Stomach (tissue), 19 donors: ENCODE measurements at places on chromosomes 16 and 17. TPM values are rescaled to one million over a fixed set of nuclear protein-coding genes. Genes with fewer than 3 reads are reported as not detected.
A peak's percentile ranks its signal among the peaks of the same experiment; 100 is the strongest.

Gene DOC2A
- total RNA-seq = 20.9 TPM

Gene TMC6
- 29.9 TPM for total RNA-seq

Gene KCNH6
- 0.72 TPM for total RNA-seq

Gene KRT33B
- total RNA-seq = not detected

Gene RASD1
- total RNA-seq = 61.7 TPM

Gene SLFN14
- not detected for total RNA-seq

Gene PPY
- not detected for total RNA-seq

Gene PLCG2
- total RNA-seq = 52.7 TPM

Gene ADAT1
- 0.58 TPM for total RNA-seq

Gene OTOA
- total RNA-seq = not detected

Gene TBC1D16
- total RNA-seq = 21.4 TPM

Gene MYH1
- not detected for total RNA-seq

Gene PRKCA
- 30.3 TPM for total RNA-seq

Gene CALB2
- total RNA-seq = not detected

Gene CLEC3A
- total RNA-seq = not detected

Gene NPIPA3
- total RNA-seq = not detected

Gene XAF1
- total RNA-seq = 116 TPM

- no peak for DNase-seq
Measured at GRCh38 chr17:49952912-49953497, 16.0 kb upstream of the DLX4 start.

- DNase-seq = peak; percentile 7
Measured at GRCh38 chr16:51450909-51451308, 299.8 kb upstream of the SALL1 start.

- no peak for DNase-seq
Measured at GRCh38 chr16:87826798-87827587, 42.3 kb downstream of the SLC7A5 start.

DNA sequence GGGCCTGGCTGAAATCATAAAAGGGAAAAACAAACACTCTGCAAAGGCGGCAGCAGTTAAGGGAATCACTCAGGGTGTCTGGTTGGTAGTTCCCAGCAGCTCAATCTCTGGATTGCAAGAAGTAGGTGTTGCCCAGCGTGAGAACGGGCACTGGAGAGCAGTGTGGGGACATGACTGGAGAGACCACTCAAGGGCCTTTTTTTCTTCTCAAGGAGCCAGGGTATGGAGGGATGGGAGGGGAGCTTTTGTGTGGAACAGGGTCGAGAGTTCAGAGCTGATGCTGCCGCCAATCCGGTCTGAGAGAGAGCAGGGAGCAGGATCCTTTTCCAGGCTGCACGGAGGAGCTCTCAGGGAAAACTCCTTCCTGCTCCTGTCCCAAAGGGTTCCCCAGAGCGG is 15.2 kb downstream of the SCNN1B start:
- DNase-seq = peak; percentile 61

- DNase-seq = no peak
Measured at GRCh38 chr17:4417129-4417667, 16.5 kb upstream of the SPNS3 start.

- DNase-seq = no peak
Measured at GRCh38 chr16:52757746-52758472, 211.0 kb upstream of the TOX3 start.

- peak; percentile 56 for DNase-seq
Measured at GRCh38 chr17:45231481-45232116, 9.9 kb downstream of the FMNL1 start.

DNA sequence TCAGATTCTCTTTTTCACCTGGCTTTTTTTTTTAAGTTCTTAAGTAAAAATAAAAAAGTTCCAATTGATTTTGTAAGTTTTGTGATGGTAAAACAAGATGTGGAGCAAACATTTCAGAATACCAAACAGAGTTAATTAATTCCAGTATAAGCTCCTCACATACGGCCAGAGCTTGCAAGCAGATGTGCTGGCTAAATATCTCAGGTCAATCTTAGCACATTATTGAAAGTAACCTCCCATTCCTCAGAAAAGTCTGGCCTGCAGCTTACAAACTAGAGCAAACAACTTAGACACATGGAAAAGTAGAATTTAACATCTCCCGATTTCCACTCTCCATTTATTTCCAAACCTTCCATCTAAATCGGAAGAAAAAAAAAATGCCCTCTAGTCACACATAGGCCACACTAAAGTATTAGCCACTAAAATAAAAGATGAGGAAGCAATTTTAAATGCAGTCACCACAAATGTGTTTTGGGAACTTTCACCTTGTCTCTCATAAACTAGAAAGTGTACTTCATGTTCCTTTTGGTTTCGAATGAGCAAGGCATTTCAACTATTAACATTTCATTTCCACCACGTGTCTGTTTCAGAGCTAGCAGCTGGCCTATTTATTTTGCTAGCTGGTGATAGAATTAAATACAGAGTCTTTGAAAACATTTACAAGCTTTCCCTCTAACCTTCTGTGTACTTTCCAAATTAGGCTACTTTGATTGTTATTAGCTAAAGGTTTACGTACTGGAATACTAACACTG is 143.3 kb downstream of the STX8 start:
- DNase-seq = peak; percentile 62

- no peak for DNase-seq
Measured at GRCh38 chr17:63555500-63556156, 5.4 kb downstream of the DCAF7 start.

DNA sequence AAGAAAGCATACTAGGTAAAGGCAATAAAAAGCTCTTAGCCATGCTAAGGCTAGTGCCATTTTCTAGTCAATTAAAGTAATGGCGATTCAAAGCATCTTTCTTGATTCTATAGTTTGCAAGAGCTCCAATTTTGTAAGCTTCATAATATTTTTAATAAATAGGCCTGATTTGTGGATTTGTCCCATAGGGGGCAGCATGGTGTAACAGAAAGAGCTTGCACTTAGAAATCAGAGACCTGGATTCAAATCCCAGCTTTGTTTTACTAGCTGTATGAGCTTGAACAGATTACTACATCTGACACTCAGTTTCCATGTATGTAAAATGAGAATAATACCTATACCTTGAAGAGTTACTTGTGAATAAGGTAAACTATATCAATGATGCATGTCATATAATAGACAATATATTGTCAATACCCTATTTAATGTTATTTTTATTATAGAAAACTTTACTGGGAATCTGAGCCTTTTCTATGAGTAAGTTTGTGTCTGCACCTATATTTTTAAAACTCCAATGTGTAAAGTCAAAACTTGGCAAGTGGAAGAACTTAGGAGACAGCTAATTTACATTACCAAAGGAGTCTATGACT is 93.6 kb upstream of the NOG start:
- no peak for DNase-seq

- DNase-seq = peak; percentile 36
Measured at GRCh38 chr17:46978489-46979146, 435 bp downstream of the RPRML start.

- peak; percentile 49 for DNase-seq
Measured at GRCh38 chr17:73630531-73630930, 13.7 kb downstream of the SDK2 start.

- DNase-seq = no peak
Measured at GRCh38 chr16:23499801-23500200, 10.5 kb downstream of the GGA2 start.

GRCh38 chr17:74892013-74892841 is 1.2 kb downstream of the FADS6 start:
- no peak for DNase-seq

GRCh38 chr16:86946396-86946795 is 368.0 kb downstream of the FOXL1 start:
- DNase-seq = no peak

DNA sequence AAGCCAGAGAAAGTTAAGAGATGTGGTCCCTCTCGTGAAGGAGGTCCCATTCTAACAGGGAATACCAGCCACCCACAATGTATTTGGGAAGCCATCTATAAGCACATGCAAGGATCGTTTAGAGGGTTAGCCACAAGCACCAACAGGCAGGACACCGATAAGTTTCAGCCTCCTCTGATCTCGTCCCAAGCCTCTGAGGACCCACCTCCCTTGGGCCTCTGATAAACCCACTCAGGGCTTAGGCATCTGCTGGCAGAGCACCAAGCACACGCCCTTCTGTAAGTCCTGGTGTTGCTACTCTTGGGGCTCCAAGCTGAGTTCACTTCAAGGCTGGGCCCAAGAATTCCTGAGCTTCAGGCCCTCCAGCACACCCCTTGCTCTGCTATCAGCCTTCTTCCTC is 5.4 kb upstream of the PNPO start:
- DNase-seq = peak; percentile 57

GRCh38 chr17:46028374-46028773 is 29.3 kb downstream of the STH start:
- no peak for DNase-seq

- no peak for DNase-seq
Measured at GRCh38 chr16:318628-319027, 33.9 kb downstream of the AXIN1 start.

DNA sequence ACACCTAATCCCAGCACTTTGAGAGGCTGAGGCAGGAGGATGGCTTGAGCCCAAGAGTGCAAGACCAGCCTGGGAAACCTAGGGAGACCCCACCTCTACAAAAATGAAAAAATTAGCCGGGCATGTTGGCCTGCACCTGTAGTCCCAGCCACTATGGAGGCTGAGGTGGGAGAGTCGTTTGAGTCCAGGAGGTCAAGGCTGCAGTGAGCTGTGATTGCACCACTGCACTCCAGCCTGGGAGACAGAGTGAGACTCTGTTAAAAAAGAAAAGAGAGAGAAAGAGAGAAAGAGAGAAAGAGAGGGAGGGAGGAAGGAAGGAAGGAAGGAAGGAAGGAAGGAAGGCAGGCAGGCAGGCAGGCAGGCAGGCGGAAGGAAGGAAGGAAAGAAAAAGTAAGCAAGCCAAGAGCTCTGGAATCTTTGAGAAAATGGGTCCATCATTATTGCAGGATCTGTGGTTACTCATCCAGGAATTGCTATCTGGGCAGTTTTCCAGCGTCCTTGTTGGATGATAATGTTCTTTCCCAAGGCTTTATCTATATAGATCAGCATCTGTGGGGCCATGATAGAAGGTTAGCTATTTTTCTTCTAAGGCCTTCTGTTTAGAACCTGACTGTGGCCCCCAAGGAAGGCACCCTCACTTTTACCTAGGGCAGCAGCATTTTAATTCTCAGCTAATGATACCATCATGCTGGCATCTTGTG is 533.2 kb upstream of the CDH5 start:
- DNase-seq = peak; percentile 37

DNA sequence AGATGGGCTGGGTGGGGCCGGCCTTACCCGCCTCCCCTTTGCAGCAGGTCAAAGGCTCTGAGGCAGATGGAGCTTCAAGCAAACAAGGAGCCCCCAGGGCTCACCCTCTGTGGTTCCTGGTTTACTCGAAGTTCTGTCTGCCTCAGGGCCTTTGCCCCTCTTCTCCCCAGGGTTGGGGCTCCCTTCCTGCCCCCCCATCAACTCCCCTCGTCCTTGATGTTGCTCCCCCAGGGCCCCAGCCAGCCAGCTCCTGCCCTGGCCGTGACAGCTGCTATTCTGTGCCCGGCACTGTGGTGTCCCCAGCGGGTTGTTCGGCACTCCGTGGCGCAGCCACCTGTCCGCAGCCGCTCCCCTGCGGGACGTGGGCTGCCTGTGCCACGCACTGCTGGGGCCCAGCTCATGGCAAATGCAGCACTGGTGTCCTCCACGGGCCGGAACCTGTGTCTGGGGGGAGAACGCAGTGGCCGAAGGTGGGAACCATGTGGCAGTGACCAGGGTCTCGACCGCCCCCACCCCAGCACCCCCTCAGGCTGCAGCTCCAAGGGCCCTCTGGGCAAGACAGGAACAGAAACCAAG is 4.3 kb upstream of the METRN start:
- DNase-seq = no peak

DNA sequence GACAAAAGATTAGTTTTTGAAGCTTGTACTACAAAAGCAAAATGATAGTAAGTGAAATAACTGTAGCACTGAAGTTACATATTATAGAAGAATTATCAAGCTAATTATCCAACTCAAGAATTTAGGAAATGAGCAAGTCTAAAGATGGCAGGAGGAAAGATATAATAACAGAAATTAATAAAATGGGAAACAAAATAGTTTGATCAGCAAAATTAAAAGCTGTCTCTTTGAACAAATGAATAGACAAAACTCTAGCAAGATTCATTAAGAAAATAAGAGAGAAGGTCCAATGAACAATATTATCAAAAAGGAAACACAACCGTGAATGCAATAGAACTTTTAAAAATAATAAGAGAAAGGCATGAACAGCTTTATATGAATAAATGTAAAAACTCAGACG is 224.3 kb upstream of the IRX5 start:
- DNase-seq = no peak

DNA sequence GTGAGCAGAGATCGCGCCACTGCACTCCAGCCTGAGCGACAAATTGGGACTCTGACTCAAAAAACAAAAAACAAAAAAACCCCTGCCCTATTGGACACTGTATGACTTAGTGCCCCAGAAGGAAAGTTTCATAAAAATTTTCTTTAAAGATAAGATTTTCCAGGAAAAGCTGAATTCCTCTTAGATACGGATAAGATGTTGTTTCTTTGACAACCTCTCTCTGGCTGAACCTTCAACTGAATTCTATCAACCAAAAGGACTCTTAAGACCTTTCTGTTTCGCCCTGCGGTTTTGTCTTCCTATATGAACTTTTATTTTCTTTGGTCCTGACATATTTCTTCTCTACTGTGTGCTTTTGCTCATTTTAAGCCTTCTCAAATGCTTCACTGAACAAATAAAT is 35.8 kb downstream of the CPPED1 start:
- no peak for DNase-seq

DNA sequence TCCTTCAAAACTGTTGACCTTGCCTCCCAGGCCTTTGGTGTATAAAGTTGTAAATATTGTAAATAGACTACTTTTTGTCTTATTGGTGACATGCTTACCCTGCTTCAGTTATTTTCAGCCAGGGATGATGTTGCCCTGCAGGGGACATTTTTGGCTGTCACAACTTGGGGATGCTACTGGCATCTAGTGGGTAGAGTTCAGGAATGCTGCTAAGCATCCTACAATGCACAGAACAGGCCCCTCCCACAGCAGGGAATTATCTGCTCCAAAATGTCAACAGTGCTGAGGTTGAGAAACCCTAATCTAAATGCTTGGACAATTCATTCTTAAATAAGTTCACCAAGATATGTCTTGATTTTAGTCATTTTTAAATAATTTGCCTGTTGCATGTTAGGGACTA is 459.8 kb downstream of the PMP22 start:
- no peak for DNase-seq

GRCh38 chr17:246851-247421 is 65.5 kb upstream of the DOC2B start:
- DNase-seq = no peak

DNA sequence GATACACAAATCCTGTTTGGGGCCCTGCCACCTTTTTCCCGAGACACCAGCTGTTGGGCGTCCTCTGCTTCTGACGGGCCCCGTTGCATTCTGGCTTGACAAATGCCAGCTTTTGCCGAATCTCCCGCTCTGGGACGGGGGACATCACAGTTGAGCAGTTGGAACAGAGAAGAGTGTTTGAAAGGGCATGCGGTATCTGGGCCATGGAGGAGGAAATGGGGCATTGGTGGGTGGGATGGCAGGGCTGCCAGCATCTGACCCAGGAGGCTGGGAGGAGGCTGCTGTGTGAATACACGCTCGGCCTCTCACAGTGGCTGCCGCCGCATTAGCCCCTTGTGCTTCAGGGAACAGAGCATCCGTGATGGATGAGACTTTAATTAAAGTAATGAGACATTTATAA is 184.3 kb upstream of the TNRC6C start:
- no peak for DNase-seq
